COR-L47 (cell line): ENCODE measurements at places on chromosomes 11 and 22.

DNA sequence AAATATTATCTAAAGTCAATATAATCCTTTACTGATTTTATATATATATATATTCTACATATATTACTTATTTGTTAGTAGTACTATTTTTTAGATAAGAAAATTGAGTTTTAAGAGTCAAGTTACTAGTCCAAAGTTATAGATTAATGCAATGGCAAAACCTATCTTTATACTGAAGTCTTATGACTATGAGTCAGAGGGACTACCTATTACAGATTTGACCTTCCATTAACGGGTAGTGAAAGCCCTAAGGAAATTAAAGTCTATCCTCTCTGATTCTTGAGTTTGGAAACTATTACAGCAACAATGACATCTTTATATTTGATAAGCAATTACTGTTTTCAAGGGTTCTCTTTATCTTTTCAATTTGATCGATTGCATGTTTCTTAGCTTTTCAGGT, 315.8 kb downstream of the CASP12 start:
- DNase-seq, result no peak

GRCh38 chr11:24513479-24514218, 16.8 kb downstream of the LUZP2 start:
- DNase-seq, result no peak

- peak; percentile 65 for DNase-seq
Measured at GRCh38 chr22:45007391-45008185, 2.2 kb downstream of the PHF21B start.

DNA sequence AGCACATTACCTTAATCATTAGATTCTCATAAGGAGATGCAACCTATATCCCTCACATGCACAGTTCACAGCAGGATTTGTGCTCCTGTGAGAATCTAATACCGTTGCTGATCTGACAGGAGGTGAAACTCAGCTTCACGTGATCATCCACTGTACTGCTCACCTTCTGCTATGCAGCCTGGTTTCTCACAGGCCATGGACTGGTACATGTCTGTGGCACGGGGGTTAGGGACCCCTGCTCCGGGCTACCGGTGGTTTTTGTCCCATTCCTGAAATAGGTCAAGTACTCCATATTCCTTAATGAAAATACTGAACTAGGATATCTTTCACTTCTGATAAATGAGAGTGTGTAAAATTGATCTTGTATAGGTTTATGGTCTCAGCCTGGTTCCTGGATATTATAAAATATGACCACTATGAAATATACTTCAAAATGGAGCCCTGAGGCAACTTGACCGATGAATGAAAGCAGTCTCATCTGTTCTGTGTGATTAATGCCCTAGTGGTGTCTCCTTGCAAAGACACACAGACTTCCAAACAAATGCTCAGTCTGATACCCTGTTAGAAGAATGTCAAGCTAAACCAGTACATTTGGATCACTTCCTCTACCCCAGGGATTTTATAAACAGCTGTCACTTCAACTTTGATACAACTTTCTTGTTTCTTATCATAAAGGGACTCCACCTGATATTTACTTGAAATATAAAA, 492.9 kb upstream of the ANO3 start:
- no peak for DNase-seq

- no peak for DNase-seq
Measured at GRCh38 chr22:50481045-50481439, 301 bp upstream of the ADM2 start.

DNA sequence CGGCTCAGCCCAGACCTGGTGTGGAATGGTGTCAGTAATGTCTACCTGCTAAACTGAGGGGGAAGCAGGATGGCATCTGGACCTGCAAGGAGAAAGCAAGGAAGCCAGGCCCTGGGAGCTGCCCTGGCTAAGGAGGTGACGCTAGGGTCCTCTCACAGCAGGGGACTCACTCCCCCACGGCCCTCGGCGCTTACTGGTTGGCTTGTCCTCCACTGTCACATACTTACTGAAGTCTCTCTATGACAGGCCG, 48.9 kb downstream of the TPBGL start:
- no peak for DNase-seq

DNA sequence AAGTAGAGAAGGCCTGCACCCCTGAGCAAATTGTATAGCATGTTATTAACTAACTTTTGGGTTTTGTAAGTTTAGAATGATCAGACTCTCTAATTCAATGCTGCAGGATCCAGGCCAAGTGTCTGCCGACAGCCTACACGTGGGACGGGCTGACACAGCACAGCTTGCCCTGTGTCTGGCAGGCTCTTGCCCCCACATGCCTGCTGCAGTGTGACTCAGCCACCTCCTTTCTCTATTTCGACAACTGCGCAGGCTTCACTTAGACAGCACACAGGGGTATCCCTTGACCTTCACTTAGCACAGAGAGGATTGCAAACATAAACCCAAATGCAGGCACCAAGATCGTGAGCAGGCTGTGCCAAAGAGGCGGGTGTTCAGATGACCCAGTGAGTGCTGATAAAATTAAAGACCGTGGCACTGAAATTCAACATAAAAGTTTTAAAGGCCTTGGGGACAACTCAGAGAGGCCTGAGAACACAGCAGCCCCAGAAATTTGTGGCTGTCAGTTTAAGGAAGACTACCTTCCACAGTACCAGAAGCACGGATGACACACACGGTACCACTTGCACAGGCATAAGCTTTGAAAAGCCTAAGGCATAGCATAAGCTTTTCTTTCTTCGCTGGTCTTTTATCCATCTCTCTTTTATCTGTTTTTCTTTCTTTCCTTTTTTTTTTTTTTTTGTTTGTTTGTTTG, 37.8 kb downstream of the SCN3B start:
- no peak for DNase-seq

DNA sequence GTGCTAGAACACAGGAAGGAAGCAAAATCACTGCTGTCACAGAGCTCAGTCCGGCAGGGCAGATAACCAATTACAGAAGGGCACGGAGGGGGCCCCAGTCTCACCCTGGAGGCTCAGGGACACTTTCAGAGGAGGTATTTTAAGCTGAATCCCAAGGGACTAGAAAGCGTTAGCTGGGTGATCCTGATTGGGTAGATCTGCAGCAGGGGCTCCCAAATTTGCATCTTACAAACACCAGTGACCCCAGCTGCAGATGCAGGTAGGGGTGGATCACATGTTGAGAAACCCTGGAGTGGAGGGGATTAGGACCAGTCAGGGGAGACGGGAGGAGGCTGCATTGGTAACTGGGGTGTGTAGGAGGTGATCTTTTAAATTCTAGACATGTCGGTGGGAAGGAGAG, 91.4 kb downstream of the CSNK2A3 start:
- no peak for DNase-seq

- no peak for DNase-seq
Measured at GRCh38 chr11:64251016-64251752, at the start of gene PLCB3. PLCB3 (plus strand) TSS chr11:64251530; CDS start chr11:64251650, 120 bp downstream.
